ENCODE measurements at places on chromosomes 13 and 19. TPM values are rescaled to one million over a fixed set of nuclear protein-coding genes. Genes with fewer than 3 reads are reported as not detected.

GRCh38 chr19:29715701-29716581, 880 bp upstream of the C19orf12 start:
- peak overlapping the region; percentile 78 for H3K27ac ChIP-seq
- DNase-seq: no peak
- H3K4me1 ChIP-seq: no peaks in the 10 kb centered on the region
- peak overlapping the region; percentile 83 for H3K4me3 ChIP-seq

GRCh38 chr19:38684078-38684861, 36.8 kb downstream of the ACTN4 start:
- H3K36me3 ChIP-seq: peaks cover 9% of the 10 kb centered on the region
- no peaks in the 10 kb centered on the region for H3K27me3 ChIP-seq
- no peak overlapping the region for H3K4me3 ChIP-seq
- DNase-seq: no peak

- no peaks in the 10 kb centered on the region for H3K4me1 ChIP-seq
- peaks cover 22% of the 10 kb centered on the region for H3K36me3 ChIP-seq
- no peak overlapping the region for H3K27ac ChIP-seq
- no peaks in the 10 kb centered on the region for H3K27me3 ChIP-seq
- H3K4me3 ChIP-seq: no peak overlapping the region
These were observed 41.5 kb downstream of the URI1 start for GRCh38 chr19:29983568-29983967.

DNA sequence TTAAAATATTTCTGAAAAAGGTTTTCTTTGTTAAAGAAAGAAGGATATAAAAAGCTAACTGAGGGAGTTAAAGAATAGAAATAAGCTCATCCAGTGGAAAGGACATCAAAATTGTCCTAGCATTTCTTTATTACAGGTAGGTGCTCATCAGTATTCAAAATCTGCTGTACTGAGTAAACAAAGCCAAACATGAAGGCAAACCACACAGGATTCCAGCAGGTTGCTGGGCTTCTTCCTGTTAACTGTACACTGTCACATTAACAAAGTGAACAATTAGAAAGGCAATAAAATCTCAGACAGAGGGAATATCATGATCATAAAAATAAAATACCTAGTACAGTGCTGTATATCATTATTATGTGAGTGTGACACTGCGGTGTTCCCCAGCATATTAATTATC, 1541.0 kb downstream of the SLITRK5 start:
- H3K4me3 ChIP-seq: no peak overlapping the region
- no peak for DNase-seq
- no peaks in the 10 kb centered on the region for H3K36me3 ChIP-seq

Gene CYP4F8
- not detected for total RNA-seq

Gene SGCG
- 0.18 TPM for total RNA-seq

Gene HIF3A
- total RNA-seq: 4.8 TPM
